ENCODE measurements at places on chromosomes 3 and 15.

DNA sequence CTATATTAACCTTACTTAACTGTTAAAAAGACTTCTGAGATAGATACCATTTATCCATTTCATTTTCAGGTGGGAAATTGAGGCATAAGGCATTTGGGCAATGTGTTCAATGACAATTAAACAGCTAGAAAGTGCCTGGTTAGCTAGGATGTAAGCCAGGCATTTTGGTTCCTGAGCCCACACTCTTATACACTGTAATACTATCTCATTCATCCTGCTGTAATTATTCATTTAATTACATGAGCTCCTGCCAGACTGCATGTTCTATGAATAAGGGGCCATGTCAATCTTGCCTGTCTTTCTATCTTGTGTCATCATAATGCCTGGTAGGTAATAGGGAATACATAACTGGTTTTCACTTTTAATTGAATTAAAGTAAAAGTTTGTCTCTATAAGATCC, 74.0 kb downstream of the RBMS3 start:
- no peak for DNase-seq

- DNase-seq, result no peak
Observed at GRCh38 chr3:184568924-184569829, 7.6 kb downstream of the EPHB3 start.

DNA sequence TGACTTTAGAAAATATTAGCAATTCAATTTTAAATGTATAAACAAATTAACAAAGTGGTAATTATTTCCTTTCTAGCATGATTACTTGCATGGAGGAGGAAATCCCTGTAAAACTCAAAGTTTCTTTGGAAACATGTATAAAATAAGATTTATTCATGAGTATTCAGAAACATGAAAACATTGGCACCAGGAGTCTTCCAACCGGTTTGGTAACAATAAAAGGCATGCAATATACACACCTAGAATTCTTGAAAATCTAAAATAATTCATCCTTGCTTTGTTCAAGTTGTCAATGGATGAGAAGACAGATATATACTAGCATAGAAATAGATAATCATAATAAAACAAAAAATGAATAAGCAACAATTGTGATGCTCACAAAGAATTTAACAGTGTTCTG, 76.4 kb downstream of the ZPLD1 start:
- no peak for DNase-seq

DNA sequence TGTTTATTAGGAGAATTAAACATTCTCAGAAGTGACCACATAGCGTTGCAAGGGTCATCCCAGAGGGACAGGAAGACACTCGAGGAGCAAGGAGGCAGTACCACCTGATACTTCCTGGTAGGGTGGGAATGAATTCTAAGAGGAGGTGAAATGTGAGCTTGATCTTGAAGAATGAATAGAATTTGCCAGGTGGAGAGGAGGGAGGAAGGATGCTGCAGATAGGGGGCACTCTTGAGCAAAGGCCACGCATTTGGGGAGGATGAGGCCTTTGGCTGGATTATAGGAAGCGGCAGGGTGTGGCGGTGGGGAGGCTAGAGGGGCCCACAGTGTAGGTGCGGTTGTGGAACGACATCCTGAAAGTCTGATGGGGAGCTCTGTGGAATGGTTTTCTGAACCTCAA, 33.5 kb downstream of the CHCHD6 start:
- DNase-seq, result no peak

DNA sequence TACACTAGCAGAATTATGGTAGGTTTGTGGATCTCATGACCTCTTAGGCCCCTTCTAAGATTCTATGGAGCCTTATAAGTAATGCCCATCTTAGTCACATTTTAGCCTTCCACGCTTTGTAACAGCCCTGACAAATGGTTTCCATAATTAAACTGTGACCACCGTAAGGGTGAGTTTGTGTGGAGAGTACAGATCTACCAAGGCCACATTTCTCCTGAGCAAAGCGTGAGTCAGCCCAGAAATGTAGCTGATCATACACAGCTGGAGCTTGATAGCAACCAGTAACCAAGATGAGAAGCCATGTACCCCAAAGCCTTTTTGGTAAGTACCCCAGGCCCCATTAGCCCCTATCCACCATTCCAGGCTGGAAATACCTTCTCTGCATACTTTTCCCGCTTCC, 31.7 kb downstream of the CHAC1 start:
- no peak for DNase-seq

DNA sequence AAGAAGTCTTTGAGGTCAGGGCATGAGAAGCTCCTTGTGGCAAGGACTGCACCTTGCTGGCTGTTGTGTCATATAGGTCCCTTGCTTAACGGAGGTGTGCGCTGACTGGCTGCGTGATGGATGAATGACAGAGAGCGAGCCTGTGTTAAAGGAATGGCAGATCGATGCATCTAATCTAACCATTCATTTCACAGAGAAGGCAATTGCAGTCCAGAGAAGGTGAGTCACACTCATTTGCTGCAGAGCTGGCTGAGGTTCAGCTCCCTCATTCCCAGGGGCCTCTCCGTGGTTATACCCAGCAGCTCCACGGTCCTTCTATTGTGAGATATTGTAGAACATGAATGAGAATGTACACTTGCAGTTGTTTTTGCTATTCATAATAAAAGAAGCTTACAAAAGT, 289.3 kb downstream of the EPHB1 start:
- no peak for DNase-seq

- DNase-seq, result peak; percentile 60
Observed at GRCh38 chr3:52253314-52254304, 8.1 kb downstream of the PPM1M start.

DNA sequence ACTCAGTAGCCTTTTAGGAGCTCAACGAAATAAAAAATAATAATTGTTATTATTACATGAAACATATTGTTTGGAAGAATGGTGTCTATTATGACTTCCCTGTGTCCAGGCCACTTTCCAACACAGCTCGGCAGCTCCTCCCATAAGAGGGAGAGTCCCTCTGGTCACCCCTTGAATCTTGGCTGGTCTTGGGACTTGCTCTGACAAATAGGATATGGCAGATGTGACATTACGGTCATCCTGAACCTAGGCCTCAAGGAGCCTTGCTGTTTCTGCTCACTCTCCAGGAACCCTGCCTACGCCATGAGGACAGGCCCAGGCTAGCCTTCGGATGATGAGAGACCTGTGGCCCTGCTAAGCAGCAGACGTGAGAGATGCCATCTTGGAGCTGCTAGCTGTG, 71.8 kb downstream of the OXNAD1 start:
- DNase-seq, result no peak

- DNase-seq, result no peak
Observed at GRCh38 chr3:156311930-156312329, 191.6 kb downstream of the KCNAB1 start.

- no peak for DNase-seq
Observed at GRCh38 chr3:122991236-122991985, 36.2 kb downstream of the SEMA5B start.

- no peak for DNase-seq
Observed at GRCh38 chr15:68106656-68107055, 52.5 kb downstream of the PIAS1 start.

GRCh38 chr3:111735243-111735758, 123.8 kb upstream of the PHLDB2 start:
- no peak for DNase-seq

- DNase-seq, result no peak
Observed at GRCh38 chr3:57582474-57583168, 14.5 kb downstream of the ARF4 start.

DNA sequence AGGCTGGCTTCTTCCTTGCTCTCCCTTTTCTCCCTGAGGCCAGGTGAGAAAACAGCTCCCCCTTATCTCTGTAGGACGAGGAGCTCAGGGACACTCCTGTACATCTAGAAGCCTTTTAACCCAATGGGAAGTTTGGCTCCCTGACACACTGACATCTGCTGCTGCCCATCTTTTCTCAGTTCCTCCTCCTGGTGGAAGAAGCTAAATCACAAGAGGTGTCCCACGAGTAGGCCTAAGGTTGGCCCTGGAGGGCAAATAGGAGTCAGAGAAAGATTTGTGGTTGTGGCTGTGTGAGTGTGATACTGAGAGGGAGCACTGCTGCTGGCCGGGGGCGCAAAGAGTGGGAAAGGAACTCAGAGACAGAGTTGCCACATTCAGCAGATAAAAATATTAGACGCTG, 49.5 kb downstream of the ARHGAP31 start:
- DNase-seq, result no peak

DNA sequence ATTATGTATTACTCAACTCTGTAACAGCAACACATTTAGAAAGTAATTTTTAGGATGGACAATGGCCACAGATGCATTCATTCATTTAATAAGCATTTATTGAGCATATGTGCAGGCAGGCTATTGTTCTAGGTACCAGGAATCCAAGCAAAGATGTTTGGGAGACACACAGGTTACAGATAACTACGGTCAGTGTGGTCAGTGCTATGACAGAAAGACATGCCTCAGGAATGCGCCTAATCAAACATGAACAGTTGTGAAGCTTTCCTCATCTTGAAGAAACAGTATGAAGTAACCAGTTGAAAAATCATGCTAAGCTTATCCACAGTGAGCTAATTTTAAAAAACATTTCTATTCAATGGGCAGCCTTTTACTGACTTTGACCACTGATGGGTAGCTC, 155.4 kb upstream of the CCDC54 start:
- DNase-seq, result no peak

DNA sequence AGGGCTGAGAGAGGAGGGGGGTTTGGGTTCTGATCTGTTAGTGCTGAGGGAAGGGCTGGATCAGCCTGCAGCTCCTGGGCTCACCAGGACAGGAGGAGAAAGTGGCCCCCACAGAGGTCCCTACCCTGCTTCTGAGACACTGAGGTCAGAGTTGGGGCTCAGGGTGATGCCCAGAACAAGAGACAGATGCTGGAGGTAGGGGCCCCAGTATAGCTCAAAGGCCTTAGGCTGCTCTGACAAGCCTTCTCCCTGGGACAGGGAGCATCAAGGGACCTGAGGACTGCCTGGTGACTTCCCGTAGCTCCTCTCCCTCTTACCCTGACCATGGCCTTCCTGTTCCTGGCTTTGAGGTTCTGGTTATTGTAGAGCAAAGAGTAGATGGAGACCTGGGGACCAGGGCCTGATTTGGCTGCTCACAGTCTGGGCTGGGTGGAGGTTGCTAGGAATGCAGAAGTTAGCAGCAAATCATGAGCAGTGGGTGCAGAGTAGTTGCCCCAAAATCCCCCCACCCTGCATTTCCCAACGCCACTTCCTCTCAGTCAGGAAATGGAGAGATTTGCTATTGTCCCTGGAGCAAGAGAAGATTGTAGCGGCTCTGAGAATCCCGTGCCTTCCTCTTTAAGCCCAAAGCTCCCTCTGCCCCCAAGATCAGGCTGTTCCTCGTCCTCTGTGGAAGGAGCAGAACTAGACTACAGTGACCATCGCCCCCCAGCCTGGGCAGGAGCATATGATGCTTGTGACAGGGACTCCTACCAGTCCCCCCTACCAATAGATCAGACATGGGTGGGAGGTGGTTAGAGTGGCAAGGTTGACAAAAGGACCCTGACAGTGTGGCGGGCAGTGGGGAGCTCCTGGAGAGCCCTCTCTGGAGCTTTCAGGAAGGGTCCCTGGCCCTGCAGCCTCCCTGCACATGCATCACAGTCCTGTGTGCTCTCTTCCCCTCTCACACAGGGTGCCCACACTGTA, 47.4 kb upstream of the SEC22A start:
- DNase-seq, result no peak

GRCh38 chr3:4953119-4953518, 26.1 kb upstream of the BHLHE40 start:
- no peak for DNase-seq

DNA sequence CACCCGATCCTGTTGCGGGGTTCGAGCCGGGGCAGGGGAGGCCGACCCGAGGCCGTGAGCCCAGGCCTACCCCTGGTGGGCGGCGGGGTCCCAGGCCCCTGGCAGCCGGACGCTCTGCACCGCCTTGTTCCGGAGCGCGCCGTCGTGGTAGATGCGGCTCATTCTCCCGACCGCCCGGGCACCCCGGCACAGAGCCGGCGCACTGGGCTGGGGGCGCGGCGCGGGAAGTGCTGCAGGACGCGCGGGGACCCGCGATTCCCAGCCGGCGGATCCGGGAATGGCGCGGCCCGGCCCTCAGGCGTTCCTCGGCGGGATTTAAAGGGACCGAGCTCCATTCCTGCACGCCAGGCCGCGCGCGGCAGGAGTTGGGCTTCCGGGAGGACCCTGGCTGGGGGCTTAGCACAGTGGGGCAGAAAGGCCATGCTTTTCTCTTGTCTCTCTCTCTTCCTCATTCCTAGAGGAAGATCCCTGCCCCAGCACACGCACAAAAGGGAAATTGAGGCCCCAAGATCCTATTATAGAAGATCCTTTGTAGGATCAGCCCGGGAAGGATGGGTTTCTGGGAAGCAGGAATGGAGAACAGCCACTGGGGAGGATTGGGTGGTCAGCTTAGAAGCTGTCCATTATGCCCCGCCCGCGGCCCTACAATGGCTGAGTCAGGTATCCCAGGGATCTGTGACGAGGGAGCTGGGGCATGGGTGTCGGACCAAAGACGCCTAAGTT, at the start of gene ARPIN:
Gene ARPIN (minus strand): TSS at position 279 of the 723 bp plus-strand sequence. CDS start 117 bp downstream, at position 162.
- no peak for DNase-seq

DNA sequence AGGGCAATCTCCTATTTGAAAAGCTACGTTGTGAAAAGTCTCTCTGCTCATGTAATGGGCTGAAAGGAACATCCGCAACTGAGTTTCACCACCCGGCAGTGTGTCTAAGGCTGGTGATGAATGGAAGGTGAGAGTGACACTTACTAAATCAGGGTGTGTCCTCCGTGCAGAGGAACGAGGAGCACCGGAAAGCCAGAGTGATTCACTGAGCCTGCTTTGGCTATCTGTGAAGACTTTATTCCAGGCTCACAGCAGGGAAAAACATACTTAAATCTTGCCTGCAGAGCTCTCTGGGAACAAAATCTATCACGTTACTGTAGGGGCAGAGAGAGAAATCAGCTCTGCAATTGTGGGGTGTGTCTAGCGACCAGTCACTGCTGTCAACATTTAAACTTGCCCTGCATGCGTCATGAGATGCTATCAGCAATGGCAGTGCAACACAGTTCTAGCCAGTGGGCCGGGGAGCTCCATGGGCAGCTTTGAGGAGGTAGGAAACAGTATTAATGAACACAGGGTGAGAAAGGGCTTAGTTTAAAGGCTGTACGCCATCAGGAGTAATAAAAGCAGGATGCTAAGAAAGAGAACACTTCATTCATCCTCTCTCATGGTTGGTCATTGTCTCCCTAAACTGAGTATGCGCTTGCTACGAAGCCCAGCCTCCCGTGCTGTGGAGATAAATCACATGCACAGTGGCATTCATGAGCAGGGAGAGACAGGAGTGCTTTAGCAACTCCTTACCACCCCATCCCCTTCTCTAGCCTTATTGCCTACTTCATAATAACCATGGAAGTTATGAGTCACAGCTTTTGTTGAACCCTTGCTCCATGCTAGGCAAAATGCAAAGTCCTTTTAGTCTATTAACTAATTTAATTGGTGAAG, 542.7 kb upstream of the ADAMTS9 start:
- DNase-seq, result no peak

- DNase-seq, result no peak
Observed at GRCh38 chr3:123679712-123680386, 95.0 kb upstream of the HACD2 start.

DNA sequence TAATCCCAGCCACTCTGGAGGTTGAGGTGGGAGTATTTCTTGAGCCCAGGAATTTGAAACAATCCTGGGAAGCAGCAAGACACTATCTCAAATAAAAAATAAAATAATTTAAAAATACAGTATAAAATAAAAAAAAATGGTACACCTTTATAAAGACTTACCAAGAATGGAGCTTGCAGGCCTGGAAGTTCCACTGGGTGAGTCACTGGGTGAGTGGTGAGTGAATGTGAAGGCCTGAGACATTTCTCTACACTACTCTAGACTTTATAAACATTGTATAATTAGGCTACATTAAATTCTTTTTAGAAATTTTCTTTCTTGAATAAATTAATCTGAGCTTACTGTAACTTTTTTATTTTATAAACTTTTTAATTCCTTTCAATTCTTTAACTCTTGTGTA, 609.1 kb upstream of the BCHE start:
- DNase-seq, result no peak

- no peak for DNase-seq
Observed at GRCh38 chr15:38129531-38130204, 123.0 kb upstream of the SPRED1 start.

Measured in stimulated activated CD8-positive, alpha-beta memory T cell treated with anti-CD3 and anti-CD28 coated beads, Interleukin-7, amount 100 ng/mL, for 1 hour (primary cell).